ENCODE measurements at places on chromosomes 4 and X. TPM values are rescaled to one million over a fixed set of nuclear protein-coding genes. Genes with fewer than 3 reads are reported as not detected.

The PTTG2 gene
- total RNA-seq, result not detected

The ING2 gene
- total RNA-seq, result 19.1 TPM

The TCEAL6 gene
- 5.9 TPM for total RNA-seq

The CCKAR gene
- 0.31 TPM for total RNA-seq

The RPS3A gene
- 2,102 TPM for total RNA-seq

The OSTC gene
- total RNA-seq, result 40.4 TPM

The EVC gene
- total RNA-seq, result 7.5 TPM

The INPP4B gene
- 5.9 TPM for total RNA-seq

Data from parietal lobe (tissue), 2 donors.